Central memory CD8-positive, alpha-beta T cell (primary cell): ENCODE measurements at places on chromosomes 6 and 20.

DNA sequence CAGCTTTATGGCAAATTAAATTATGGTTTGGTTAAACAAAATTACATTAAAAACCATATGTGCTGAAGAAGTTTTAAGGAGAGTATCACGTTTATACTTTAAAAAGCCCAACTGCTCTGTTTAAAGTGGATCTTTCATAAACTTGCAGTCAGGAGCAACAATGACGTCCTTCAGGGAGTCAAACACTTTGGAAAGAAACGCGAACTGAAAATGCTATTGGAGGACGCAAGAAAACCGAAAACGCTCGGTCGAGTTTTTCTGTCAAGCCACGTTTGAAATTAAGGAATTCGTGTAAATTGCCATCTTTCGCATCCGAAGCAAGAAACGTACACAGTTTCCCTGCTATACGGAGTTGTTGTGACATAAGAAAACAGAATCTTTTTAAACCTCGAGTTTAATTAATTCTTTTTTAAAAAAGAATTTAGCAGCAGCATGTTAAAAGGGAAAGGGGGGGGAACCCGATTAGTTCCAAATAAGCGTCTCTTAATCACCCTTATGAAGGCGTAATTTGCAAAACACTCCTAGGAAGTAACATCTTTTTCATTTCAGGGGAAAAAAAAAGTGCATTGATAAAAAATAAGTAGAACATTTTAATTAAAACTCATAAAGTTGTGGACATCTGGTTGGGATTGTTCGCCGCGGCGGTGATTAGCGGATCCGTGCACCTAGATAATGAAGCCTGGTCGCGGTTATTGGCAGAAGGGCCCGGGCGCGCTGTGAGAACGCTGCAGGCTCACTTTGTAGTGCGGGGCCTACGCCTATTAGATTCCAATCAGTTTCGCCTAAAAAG lies 295.4 kb downstream of the TFAP2C start:
- no peak for DNase-seq
- no peak overlapping the region for H3K27ac ChIP-seq
- no peaks in the 10 kb centered on the region for H3K36me3 ChIP-seq

GRCh38 chr6:51303338-51303737 lies 484.7 kb downstream of the TFAP2B start:
- no peaks in the 10 kb centered on the region for H3K27me3 ChIP-seq
- no peak overlapping the region for H3K27ac ChIP-seq
- no peak overlapping the region for H3K4me3 ChIP-seq
- H3K4me1 ChIP-seq = no peaks in the 10 kb centered on the region

GRCh38 chr6:151399679-151400078 lies 8.3 kb upstream of the ZBTB2 start:
- no peak overlapping the region for H3K27ac ChIP-seq
- DNase-seq = no peak
- no peak overlapping the region for H3K4me3 ChIP-seq
- no peaks in the 10 kb centered on the region for H3K27me3 ChIP-seq

- no peak overlapping the region for H3K4me3 ChIP-seq
- peaks cover 17% of the 10 kb centered on the region for H3K4me1 ChIP-seq
- no peak overlapping the region for H3K27ac ChIP-seq
- no peaks in the 10 kb centered on the region for H3K27me3 ChIP-seq
Observed at GRCh38 chr6:11460837-11461661, 76.5 kb upstream of the TMEM170B start.

- peaks cover 4% of the 10 kb centered on the region for H3K36me3 ChIP-seq
- H3K4me1 ChIP-seq = no peaks in the 10 kb centered on the region
- no peak overlapping the region for H3K4me3 ChIP-seq
- DNase-seq = no peak
- H3K27me3 ChIP-seq = no peaks in the 10 kb centered on the region
- no peak overlapping the region for H3K27ac ChIP-seq
Observed at GRCh38 chr20:1323256-1323655, 5.7 kb downstream of the SDCBP2 start.

GRCh38 chr6:156260815-156261214 lies 516.4 kb upstream of the ARID1B start:
- no peak overlapping the region for H3K4me3 ChIP-seq
- H3K27ac ChIP-seq = no peak overlapping the region
- no peaks in the 10 kb centered on the region for H3K4me1 ChIP-seq
- peaks cover under 1% of the 10 kb centered on the region for H3K36me3 ChIP-seq
